ENCODE measurements at places on chromosomes 5 and 9.

GRCh38 chr9:136532799-136533774 lies 12.8 kb downstream of the NOTCH1 start:
- DNase-seq, result peak; percentile 59

GRCh38 chr5:175718401-175719108 lies 60.7 kb downstream of the HRH2 start:
- no peak for DNase-seq

DNA sequence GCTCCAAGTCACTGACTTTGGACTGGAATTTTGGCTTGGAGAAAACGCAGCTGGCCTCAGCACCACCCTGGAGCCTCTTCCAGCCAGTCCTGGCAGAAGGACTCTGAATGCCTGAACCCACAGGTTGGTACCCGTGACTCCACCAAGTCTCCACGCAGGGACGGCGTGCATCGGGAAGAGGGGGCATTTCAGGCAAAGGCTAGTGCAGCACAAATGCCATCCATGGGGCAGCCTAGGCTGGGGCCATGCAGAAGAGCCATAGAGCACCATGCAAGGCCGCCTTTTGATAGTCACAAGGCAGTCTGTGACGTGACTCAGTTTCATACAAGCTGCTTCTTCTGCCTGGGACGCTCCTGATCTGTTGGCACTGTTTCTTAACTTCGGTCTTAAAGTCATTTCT lies 28.0 kb downstream of the GDNF start:
- no peak for DNase-seq

DNA sequence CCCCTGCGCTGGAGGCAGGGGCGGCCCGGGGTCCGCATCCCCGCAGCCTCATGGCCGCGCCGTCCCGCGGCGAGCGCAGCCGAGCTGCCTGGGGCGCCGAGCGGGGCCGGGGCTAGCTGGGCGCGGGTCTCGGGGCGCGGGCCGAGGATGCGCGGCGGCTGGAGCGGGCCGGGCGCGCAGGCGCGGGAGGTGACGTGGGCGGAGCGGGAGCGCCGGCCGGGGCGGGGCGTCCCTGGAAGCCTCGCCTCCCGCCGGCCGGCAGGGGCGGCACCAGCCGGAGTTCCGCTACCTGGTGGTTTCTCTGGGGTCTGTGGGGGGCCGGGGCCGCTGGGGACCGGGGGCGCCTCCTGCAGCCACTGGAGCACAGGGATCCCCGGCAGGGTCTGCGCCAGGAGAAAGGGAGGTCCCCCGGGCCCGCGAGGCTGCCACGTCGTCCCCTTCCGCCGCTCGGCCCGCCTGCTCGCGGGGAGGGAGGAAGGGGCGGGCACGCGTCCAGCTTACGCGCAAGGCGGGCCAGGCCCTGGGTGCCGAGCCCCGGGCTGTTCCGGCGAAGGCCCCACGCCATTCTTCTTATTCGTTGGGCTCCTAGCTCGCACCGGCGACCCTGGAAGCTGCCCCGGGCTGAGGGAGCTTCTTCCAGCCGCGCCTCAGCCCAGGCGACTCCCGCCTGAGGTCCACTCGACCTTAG lies at the start of gene LPCAT1:
Gene LPCAT1, minus strand, starts transcription at position 168 of the 688 bp plus-strand sequence. Its CDS starts 116 bp downstream, at position 52.
- peak; percentile 85 for DNase-seq

DNA sequence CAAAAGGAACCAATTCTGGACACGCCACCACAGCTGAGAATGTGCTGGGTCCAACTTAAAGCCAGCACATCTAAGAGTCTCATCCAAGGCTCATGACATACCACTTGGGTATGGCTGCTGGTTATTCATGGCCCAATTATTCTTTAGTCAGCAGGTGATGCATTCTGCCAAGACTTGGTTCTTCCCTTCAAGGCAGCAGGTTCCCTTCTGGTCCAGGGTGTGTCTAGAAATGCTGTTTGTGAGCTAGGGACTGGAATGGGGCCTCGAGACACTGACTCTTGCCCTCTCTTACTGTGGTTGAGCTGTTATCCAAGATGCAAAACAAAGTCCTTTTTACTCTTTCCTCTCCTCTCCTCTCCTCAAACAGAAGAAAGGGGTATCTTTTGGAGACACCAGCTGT lies 522.6 kb downstream of the HINT1 start:
- DNase-seq, result no peak

- no peak for DNase-seq
Observed at GRCh38 chr9:14438232-14439021, 124.5 kb upstream of the NFIB start.

GRCh38 chr5:124738681-124739633 lies 7.5 kb downstream of the ZNF608 start:
- no peak for DNase-seq

- no peak for DNase-seq
Observed at GRCh38 chr9:127644943-127645342, 32.9 kb downstream of the STXBP1 start.

DNA sequence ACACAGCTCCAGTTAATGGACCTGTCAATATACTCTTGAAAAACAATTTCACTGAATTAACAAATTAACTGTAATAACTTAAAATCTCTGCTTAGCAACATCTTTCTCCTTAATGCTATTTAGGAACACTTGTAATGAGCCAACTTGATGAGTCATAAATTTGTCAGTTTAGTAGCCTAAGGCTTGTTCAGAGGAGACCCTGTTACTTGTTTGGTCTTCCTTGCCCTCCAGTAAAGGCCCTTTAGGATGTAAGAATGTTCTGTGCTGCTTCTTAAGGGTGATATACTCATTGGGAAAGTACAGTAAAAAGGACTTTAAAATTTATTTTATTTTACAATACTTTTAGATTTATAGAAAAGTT lies 11.4 kb upstream of the MATR3 start:
- DNase-seq, result no peak

- DNase-seq, result no peak
Observed at GRCh38 chr9:111937781-111938426, 41.3 kb downstream of the UGCG start.

DNA sequence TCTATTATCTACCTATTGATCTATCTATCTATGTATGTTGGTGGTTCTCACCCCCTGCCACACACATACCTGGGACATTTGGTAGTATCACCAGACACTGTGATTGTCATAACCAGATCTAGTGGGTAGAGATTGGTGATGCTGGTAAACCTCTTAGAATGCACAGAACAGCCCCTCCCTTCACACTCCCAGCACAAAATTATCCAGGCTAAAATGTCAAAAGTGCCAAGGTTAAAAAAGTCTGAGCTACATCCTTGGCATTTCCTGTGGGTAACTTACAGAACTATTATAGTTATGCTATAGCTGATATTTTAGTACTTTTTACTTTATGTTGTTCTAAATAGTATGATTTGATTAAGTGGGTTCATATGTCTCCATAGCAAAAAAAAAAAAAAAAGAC lies 151.0 kb downstream of the FER start:
- no peak for DNase-seq

GRCh38 chr9:17802249-17802857 lies 223.5 kb downstream of the SH3GL2 start:
- no peak for DNase-seq

DNA sequence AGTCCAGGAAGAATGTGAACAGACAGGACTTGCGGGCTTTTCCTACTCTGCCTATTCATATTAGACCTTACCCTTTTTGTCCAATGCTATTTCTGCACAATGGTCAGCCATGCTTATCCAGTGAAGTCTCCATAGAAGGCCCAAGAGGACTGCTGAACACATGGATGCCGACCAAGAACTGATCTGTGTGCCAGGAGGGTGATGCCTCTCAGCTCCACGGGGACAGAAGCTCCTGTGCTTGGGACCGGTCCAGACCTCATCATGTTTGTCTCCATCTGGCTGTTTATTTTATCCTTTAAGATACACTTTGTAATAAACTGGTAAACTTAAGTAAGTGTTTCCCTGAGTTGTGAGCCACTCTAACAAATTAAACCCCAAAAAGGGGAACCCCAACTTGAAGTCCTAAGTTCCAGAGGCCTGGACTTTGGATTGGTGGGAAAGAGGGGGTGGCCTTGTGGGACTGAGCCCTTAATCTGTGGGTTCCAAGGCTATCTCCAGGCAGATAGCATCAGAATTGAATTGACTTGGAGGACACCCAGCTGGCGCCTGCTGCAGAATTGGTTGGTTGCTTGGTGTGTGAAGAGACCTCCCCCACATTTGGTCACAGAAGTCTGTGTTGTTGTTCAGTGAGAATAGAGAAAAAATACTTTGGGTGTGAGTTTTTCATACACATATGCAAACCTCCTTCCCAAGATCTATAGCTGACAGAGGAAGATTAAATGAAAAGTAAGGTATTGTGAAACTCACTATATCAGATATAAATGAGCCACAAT lies 57.9 kb upstream of the ANKH start:
- DNase-seq, result no peak

- DNase-seq, result peak; percentile 53
Observed at GRCh38 chr9:93304574-93305496, 120.9 kb downstream of the WNK2 start.

DNA sequence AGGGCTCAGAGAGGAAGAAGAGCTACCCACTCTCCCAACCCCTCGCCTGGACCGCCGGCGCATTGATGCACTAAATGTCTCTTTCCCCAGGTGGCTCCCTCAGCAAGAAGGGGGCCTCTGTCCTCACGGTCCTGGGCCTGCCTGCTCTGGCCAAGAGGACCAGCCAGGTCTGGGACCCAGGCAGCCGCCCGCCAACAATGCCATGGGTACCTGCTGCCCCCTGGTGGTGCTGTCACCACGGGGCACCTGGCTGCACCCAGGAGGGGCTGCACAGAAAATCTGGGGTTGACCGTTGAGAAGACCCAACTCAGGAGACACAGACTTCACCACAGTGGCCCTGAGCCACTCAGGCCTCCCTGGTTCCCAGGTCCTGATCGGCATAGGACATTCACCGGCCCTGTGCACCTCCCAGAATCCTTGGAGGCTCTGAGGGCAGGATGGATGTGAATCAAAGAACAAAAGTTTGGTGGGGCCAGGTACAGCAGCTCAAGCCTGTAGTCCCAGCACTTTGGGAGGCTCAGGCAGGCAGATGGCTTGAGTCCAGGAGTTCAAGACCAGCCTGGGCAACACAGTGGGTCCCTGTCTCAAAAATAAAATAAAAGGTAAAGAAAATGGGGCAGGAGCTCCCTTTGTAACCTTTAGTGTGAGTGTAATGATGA lies 2.4 kb upstream of the VAV2 start:
- peak; percentile 87 for DNase-seq

DNA sequence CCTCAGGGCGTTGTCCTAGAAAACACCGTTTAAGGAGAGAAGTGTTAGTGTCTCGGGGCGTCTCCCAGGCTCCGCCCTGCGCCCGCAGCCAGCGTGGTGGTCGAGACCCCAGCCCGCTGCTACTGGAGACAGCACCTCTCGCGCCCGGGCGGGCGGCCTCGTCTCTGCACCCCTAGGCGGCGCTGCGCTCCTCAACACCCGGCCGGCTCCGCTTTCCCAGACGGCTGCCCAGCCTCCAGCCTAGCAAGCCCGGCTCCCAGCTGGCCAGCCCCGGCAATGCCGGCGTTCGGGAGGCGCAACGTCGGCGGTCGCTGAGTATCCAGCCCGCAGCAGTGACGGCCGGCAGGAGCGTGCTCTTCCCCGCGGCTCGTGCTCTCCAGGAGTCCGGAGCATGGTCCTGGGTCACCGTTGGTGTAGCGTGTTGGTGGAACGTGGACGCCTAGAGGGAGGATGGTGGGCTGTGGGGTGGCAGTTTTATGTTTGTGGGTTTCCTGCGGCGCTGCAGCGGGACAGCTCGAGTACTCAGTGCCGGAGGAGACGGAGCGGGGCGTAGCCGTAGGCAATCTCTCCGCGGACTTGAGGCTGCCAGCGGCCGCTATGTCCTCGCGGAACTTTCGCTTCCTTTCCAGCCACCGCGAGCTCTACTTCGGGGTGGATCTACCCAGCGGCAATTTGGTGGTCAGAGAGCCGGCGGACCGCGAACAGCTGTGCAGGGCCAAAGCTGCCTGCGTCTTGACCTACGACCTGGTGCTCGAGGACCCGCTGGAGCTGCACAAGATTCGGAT lies 536 bp downstream of the PCDHAC1 start:
- DNase-seq, result no peak

DNA sequence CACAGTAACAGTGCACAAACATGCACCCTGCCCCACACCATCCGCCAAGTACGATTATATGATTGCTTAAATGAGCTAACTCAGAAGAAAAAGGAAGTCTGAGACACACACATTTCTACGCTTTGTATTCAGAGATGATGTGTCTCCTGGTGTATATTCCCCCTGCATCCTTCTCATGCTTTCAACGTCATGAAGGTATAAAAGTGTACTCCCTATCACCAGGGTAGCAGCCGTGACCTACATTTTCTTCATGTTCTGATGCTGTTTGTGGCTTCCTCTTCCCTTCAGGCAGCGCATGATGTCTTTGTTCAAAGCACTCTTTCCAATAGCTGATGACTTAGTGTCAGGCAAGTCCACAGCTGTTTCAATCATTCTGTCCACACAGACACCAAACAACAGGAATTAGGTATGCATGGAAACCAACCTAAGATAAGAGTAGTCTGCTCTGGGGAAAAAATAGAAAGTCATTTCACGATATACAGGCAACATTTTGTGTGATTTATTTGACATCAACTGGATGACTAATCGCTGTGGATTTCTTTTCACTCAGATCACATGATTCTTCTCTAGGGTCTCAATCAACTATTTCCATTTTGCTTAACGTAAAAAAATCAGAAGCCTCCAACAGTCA lies 269.4 kb upstream of the PTGER4 start:
- DNase-seq, result no peak

GRCh38 chr5:179868541-179868940 lies 9.9 kb upstream of the MRNIP start:
- no peak for DNase-seq

DNA sequence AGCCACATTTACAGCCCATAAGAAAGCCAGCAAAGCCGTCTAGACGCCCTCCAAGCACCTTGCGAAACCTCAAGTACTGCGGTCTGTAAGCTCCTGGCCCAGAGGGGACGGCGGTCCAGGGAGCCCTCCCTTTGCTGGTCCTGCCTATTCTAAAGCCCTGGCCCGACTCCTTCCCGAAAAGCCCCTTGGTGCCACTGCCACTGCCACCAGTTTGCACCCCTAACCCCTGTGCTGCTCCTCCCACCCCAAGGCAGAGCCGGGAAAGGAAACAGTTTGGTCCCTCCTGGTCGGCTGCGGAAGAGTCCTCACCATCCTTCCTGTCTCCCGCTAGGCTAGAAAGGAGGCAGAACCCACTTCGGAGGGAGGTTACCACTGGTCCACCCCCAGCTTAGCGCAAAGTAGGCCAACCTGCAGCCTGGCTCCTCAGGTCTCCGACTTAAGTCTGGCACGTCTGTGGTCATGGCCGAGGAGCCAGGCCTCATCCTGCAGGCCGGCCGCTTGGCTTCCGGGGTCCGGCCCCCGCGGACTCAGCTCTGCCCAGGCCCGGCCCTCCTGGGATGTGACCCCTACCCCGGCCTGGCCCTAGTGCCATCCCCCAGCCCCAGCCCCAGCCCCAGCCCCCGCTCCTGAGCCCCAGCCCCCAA lies 916 bp downstream of the TOR1A start:
- DNase-seq, result no peak
